ENCODE measurements at places on chromosomes 6 and 20.
A peak's percentile ranks its signal among the peaks of the same experiment; 100 is the strongest.

DNA sequence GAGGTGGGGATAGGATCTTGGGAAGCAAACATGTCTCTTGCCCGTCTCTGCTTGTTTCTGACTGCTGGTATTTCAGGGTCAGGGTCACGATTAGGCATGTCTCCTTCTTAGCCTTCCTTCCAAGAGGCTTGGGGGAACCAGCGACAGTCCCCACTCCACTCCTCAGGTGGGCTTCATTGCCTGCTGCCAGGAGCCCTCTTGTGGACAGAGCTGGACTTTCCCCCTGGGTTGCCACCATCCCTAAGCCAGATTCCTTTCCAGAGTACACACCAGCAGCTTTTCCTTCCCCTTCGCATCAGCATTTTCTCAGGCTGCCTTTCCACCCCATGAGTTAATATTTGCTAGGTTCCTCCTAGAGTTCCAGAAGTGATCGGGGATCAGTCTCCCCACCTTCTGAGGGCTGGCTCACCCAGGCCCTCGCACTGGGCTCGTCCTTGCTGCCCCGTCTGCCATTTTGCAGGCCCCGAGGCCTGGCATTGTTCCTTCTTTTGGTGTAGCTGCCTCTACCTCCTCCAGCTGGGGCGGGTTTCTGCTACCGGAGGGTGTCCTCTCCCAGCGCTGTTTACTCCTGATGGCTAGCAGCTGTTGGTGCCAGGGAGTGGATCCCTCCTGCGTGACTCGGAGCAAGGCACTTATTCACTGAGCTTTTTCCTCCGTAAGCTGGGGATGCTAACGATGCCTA lies 8.8 kb upstream of the C20orf144 start:
- DNase-seq = peak; percentile 14

DNA sequence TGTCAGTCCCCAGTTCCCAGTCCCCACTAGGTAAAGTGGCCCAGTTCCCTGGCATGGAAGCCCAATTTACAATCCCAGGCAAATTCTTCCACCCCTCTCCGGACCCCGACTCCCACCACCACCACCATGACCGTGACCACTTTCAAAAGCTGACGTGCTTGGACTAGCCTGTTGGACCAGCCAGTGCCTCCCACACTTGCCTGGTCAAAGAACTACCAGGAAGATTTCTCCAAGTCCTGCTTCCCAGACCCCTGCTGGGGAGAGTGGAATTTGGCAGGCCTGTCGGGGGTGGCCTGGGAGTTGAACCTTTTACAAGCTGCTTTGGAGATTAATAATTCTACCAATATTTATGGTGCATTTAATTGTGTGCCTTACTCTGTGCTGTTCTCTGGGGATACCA lies 1.4 kb upstream of the PTPRT start:
- no peak for DNase-seq

DNA sequence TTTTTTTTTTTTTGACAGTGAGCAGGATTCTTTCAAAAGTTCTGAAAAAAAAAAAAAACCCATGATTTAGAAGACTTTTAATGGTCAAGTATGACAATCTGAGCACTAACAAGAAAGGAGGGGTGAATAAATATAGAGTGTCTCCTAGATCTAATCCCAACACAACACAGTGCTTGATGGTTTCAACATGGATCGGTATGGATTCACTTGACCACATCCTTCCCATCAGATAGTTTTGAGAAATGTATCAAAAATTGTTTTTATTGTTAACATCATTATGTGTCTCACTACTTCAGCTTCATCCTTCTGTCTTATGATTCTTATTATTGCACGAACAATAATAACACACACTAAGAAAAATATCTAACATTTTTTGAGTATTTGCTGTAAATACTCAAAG lies 21.0 kb downstream of the KIF13A start:
- DNase-seq = no peak

DNA sequence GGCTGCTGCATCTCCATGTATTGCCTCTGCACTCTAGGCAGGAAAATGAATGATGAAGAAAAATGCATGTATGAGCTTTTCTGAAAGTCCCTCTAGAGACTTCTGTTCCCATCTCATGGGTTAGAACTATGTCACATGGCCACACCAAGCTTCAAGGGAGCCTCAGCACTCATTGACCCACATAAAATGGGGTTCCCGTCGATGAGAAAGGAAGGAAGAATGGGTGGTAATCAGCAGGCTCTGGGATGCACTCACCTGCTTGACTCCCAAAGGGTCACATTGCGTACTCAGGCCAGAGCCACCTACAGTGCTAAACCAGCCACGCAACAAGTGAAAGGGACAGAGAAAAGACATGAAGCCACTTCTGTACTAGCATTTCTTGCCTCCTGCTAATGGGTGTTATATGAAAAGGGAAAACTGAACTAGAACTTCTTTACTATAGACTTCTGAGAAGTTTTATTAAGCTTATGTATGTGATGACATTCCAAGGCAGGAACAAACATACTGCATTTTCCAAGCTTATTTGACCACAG lies 95.8 kb upstream of the GCM1 start:
- no peak for DNase-seq

DNA sequence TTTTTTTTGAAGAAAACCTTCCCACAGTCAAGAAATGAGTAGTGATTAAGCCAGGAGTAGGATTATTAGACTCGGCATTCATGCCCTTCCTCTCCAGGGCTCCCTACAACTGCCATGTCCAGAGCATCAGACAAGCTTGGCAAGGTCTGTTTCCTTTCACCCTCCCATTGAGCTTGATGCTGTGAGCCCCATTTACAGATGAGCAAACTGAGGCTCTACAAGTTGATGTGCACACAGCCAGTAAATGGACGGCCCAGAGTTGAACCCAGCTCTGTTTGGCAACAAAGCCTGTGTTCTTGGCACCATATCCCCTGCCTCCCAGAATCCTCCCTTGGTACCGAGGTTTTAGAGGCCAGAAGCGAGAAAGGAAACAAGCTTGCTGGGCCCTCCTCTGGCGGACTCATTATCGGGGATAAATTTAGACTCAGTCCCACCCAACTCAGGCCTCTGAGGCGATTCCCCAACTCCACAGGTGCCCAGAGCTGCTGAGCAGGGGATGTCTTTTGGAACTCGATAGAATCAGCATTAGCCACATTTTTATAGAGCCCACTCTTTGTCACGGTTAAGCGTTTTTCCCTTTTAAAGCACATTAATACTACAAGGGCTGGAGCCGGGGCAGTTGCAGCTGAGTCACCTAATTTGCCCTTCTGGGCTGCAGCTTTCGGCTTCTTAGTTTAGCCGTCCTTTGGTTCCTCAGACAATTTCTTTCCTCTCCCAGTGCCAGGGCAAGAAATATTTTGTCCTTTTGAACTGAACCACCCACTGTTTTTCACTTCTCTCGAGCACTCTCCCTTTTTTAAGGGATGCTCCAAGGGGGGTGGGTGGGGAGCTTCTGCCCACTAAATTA lies 23.0 kb upstream of the NFATC2 start:
- DNase-seq = no peak

GRCh38 chr6:80209430-80209829 lies 103.0 kb downstream of the BCKDHB start:
- no peak for DNase-seq
